ENCODE measurements at places on chromosomes 4 and X. TPM values are rescaled to one million over a fixed set of nuclear protein-coding genes. Genes with fewer than 3 reads are reported as not detected.

ELMOD2 gene
- 27.0 TPM for total RNA-seq

CFI gene
- total RNA-seq, result not detected

RLIM gene
- 67.3 TPM for total RNA-seq

STATH gene
- total RNA-seq, result not detected

CA5B gene
- 13.8 TPM for total RNA-seq

PABPC5 gene
- not detected for total RNA-seq

HTT gene
- 14.6 TPM for total RNA-seq

ZCCHC18 gene
- not detected for total RNA-seq

ERVMER34-1 gene
- 3.2 TPM for total RNA-seq

FAM9B gene
- total RNA-seq, result not detected

SSX1 gene
- not detected for total RNA-seq

All from NCI-H460 (cell line).